Liver (tissue), 10 donors: ENCODE measurements at places on chromosomes 7 and 10. TPM values are rescaled to one million over a fixed set of nuclear protein-coding genes. Genes with fewer than 3 reads are reported as not detected.

MORN4 gene
- polyA plus RNA-seq: 1.7 TPM

- peak; percentile 50 for DNase-seq
Measured at GRCh38 chr7:604001-604883, 84.6 kb upstream of the PDGFA start.

DNA sequence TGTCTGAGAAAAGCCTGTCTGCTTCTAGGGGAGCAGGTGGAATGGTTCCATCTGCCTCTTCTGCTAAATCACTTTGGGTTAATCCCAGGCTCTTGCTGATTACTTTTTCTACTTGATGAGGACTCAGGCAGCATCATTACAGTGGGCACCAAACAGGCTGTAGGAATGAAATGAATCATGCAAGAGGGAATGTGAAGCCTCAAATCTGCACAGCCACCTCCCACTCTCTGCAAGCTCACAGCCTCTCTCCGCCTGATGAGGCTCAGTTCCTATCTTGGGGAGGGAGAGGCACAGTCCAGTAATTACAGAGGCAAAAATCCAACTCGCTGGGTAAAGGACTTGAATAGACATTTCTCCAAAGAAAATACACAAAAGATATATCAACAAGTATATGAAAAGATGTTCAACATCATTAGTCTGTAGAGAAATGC, 34.0 kb downstream of the HSPA12A start:
- DNase-seq: no peak

DNA sequence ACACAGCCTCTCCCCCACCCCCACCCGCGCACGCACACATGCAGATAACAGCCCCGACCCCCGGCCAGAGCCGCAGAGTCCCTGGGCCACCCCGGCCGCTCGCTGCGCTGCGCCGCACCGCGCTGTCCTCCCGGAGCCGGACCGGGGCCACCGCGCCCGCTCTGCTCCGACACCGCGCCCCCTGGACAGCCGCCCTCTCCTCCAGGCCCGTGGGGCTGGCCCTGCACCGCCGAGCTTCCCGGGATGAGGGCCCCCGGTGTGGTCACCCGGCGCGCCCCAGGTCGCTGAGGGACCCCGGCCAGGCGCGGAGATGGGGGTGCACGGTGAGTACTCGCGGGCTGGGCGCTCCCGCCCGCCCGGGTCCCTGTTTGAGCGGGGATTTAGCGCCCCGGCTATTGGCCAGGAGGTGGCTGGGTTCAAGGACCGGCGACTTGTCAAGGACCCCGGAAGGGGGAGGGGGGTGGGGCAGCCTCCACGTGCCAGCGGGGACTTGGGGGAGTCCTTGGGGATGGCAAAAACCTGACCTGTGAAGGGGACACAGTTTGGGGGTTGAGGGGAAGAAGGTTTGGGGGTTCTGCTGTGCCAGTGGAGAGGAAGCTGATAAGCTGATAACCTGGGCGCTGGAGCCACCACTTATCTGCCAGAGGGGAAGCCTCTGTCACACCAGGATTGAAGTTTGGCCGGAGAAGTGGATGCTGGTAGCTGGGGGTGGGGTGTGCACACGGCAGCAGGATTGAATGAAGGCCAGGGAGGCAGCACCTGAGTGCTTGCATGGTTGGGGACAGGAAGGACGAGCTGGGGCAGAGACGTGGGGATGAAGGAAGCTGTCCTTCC, 620 bp downstream of the EPO start:
- no peak for DNase-seq

GRCh38 chr10:64211466-64211865, 690.3 kb downstream of the REEP3 start:
- no peak for DNase-seq

GRCh38 chr7:39979406-39980073, 29.5 kb downstream of the CDK13 start:
- DNase-seq: no peak

- DNase-seq: no peak
Measured at GRCh38 chr10:49296382-49296781, 2.6 kb upstream of the C10orf71 start.

FGFR2 gene
- polyA plus RNA-seq: 13.2 TPM

- peak; percentile 54 for DNase-seq
Measured at GRCh38 chr7:37052705-37053104, 328.4 kb upstream of the AOAH start.

DNA sequence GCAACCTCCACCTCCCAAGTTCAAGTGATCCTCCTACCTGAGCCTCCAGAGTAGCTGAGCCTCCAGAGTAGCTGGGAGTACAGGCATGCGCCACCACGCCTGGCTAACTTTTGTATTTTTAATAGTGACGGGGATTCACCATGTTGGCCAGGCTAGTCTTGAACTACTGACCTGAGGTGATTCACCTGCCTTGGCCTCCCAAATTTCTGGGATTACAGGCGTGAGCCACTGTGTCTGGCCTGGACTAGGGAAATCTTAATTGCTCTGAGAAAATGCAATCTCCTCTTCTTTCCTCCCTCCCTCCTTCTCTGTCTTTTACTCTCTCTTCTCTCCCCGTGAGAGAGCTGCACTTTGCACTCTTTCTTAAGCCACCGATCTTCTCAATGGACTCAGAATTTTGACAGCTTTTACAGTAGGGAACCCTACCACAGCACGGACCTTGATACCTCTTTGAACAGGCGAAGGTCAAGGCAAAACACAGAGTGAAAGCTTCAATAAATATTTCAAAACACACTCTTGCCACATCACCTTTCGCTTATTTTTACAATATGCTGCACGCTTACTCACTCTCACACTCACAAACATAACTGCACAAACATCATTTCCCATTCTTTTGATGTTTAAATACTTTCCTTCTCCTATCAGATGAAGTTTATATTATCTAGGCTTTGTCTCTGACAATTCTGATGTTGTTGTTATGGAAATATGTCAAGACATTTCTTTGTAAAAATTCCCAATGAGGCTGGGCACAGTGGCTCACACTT, 173.4 kb upstream of the NRP1 start:
- DNase-seq: no peak

DNA sequence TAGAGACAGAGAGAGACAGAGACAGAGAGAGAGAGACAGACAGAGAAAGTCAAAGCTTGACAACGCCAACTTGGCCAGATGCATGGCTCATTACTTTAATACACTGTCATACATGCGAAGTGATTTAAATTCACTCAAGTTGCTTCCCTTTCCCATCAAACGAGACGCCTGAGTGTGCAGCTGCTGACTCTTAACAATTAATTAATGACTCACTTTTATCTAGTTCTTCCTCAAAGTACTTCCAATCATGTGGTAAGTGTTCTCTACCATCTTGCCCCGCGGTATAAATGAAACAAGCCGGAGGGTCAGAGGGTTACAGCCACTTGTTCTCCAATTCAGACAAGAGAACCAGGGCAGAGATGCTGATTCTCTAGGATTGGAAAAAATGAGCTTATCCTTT, 90.8 kb downstream of the SFMBT2 start:
- DNase-seq: no peak

DNA sequence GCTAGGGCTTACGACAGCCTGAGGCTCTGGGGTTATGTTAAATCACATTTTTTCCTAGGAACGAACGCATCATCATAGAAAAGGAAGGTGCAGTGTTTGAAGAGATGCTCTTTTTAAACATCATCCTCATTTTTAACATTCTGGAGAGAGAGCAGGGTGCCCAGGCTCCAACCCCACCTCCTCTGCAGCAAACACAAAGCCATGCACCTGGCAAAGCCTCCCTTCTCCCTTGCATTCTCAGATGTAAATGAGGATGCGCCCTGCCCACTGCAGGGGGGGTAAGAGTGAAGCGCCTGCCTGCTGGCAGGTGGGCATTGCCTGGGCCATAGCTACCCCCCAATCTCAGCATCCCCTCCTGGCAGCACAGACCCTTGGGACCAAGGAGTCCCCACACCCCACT, 92.4 kb downstream of the PTPRN2 start:
- no peak for DNase-seq
